H9 (cell line): ENCODE measurements at places on chromosomes 5 and 9.

DNA sequence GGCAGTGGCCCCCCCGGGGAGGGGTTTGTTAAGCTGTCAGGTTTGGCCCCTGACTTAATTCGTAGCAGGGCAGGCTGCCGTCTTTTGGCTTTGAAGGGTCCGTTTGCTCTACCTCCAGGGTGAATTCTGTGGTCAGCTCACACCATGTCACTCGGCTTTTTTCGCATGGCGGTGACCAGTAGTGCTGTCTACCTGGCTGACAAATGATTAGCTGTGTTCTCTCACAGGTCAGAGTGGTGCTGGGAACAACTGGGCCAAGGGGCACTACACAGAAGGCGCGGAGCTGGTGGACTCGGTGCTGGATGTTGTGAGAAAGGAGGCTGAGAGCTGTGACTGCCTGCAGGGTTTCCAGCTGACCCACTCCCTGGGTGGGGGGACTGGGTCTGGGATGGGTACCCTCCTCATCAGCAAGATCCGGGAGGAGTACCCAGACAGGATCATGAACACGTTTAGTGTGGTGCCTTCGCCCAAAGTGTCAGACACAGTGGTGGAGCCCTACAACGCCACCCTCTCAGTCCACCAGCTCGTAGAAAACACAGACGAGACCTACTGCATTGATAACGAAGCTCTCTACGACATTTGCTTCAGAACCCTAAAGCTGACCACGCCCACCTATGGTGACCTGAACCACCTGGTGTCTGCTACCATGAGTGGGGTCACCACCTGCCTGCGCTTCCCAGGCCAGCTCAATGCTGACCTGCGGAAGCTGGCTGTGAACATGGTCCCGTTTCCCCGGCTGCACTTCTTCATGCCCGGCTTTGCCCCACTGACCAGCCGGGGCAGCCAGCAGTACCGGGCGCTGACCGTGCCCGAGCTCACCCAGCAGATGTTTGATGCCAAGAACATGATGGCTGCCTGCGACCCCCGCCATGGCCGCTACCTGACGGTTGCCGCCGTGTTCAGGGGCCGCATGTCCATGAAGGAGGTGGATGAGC, 1.4 kb downstream of the TUBB4B start:
- no peak for DNase-seq

DNA sequence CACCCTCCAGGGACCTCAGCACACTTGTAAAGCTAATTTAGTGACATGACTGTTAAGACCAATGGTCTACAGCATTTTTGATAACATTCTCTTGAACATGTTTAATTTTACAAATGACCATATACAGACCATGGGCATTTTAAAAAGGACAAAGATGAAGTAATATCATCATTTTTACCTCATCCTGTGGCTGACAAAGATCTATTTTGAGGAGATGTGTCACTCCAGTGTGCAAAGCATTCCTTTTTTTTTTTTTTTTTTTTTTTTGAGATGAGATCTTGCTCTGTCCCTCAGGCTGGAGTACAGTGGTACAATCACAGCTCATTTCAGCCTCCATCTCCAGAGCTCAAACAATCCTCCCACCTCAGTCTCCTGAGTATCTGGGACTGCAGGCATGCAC, 118.2 kb upstream of the TBC1D2 start:
- no peak for DNase-seq

DNA sequence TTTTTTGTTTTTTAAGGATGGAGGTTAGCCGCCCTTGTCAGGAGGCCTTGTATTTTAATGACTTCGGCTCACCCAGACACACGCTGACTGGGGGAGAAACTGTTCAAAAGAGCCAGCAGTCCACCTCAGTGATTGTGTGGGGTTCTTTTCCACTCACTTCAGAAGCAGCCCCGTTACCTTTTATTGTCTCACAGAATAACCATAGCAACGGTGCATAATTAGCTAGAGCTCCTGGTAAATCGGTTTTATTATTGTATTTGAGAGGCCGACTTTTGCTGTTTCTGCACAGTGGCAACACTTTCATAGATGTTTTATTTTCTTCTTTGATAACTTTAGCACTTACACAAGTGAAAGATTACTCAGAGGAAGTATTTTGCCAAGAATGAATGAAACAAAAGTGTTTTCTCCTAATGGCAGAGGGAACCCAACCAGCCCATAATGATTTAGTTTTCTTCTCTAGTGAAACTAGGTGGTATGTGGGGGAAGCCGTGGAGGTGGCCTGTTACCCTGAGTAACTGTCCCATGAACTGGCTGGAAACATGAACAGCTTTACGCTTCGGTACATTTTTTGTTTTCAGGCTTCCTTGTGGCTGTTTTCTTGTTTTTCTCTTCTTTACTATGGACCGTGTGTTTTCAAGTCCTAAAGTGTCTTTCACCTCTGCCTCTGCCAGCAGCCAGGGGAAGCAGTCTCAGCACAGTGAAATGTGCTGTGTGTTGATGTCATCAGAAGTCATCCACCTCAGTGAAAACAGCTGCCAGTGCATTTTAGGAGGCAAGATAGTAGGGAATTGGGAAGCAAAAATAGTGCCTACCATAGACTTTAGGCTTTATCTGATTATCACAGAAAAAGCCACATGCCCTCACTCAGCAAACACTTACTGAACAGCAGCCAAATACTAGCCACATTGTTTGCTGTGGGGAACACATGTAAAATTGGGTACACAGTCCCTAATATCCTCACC, 414.7 kb downstream of the KDM4C start:
- DNase-seq, result no peak

DNA sequence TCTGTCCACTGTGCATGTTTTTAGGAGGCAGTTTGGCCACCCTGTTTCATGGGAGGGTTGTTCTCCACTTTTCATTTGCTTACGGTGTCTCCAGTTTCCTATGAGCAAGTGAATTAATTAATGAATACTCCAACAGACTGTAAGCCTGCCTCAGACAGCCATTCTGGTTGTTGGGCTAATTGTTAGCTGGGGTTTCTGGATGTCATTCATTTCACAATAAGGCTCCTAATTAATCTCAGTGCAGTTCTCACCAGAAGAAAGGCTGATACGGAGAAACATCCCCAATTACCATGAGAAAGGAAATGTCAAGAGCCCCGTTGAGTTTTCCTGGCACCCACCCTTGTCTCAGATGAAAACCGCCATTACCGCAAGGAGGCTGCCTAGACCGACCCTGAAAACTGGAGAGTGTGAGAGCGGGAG, 75.8 kb downstream of the MAP1B start:
- no peak for DNase-seq

GRCh38 chr9:101635473-101635872, 40.7 kb upstream of the PPP3R2 start:
- DNase-seq, result no peak

- DNase-seq, result no peak
Observed at GRCh38 chr5:31225118-31225517, 31.6 kb downstream of the CDH6 start.

- DNase-seq, result no peak
Observed at GRCh38 chr9:10678790-10679189, 66.0 kb upstream of the PTPRD start.

GRCh38 chr9:72898360-72898759, 54.5 kb downstream of the ALDH1A1 start:
- DNase-seq, result no peak

DNA sequence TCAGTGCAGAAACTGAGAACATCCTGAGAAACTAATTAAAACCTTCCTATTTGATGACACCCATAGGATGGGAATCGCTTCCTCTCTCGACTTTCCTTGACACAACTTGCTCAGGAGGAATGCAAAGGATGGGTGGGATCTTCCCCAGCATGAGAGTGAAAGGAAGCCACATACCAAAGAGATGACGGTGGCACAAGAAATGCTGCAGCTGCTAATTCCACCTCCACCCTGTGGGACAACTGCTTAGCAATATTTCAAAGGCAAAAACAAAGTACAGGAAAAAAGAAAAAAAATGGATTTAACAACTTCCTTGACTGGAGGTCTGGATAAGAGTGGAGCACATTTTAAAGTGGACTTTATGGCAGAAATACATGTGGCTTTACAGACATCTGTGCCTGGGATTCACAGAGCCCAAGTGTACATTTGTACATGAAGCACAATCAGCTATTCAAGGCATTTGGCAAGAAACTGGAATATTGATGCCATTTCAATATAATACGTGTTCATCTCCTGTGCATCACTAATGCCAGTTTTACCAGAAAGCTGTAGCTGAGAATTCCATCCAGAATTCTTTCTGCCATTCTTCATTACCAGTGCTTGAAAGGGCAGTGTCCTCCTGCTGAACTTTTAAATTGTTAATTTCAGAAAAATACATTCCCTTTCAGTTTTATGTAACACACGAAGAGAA, 359.2 kb upstream of the ACTBL2 start:
- DNase-seq, result peak; percentile 80

GRCh38 chr9:136058801-136059302, 36.2 kb downstream of the NACC2 start:
- DNase-seq, result no peak
